ENCODE measurements at places on chromosomes 5 and 9. TPM values are rescaled to one million over a fixed set of nuclear protein-coding genes. Genes with fewer than 3 reads are reported as not detected.

CCNO gene
- not detected for total RNA-seq

RABGAP1 gene
- 47.6 TPM for total RNA-seq

C5 gene
- 7.3 TPM for total RNA-seq

IPO11 gene
- total RNA-seq, result 28.2 TPM

OR1B1 gene
- total RNA-seq, result not detected

EPB41L4A gene
- total RNA-seq, result 0.51 TPM

PCDHB3 gene
- 0.77 TPM for total RNA-seq

CETN3 gene
- 14.9 TPM for total RNA-seq

KDM3B gene
- 39.8 TPM for total RNA-seq

RACK1 gene
- 6,091 TPM for total RNA-seq

TRIM7 gene
- 2.3 TPM for total RNA-seq

INSL4 gene
- total RNA-seq, result not detected

IL17B gene
- not detected for total RNA-seq

CCDC152 gene
- 1.5 TPM for total RNA-seq

SLC26A2 gene
- total RNA-seq, result 11.6 TPM

Data from fibroblast of lung (primary cell).